ENCODE measurements at places on chromosomes 1 and 21.

DNA sequence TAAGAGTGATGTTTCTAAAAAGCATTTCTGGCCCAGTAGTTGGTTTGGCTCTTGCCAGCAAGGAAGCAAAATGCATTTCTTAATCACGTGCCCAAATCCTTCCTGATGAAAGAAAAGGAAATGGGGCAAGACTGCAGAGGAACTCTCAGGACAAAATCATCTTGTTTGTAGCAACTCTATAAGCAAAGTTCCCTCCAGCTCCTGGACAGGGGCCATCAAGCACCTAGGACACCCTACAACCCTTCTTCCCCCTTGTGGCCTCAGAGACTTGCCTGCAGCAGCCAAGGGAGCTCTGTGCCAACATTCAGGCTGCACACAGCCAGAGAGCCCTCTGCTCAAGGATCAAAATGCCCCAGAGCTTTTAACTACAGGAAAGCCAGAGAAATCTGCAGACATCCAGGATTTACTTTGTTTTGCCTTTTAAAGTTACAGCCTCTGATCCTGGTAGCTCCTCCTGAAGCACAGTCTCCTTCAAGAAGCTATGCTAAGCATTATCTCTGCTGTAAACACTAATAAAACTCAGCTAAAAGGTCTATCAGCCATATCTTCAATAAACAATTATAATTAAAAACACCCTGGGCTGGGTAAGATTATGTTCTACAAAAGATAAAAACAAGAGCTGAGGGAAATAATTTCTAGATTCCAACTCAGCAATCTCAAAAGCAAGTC lies 105.0 kb downstream of the KIAA0319L start:
- DNase-seq: peak; percentile 65

DNA sequence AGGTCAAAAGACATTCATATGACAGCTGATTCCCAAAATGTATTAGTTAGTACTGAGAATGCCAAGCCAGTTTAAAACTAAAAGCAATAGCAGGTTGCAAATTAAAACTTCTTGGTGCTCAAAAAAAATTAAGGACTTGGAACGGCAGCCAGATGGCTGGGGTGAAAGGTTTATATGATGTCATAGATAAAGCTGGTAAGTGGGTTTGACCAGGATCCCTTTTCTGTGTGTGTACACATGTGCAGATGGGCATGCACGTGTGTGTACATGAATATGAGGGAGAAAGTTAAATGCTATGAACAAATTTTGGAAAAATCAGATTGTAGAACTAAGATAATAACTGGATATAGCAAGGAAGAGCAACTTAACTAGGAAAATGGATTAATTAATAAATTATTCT lies 39.1 kb upstream of the DPH5 start:
- no peak for DNase-seq

DNA sequence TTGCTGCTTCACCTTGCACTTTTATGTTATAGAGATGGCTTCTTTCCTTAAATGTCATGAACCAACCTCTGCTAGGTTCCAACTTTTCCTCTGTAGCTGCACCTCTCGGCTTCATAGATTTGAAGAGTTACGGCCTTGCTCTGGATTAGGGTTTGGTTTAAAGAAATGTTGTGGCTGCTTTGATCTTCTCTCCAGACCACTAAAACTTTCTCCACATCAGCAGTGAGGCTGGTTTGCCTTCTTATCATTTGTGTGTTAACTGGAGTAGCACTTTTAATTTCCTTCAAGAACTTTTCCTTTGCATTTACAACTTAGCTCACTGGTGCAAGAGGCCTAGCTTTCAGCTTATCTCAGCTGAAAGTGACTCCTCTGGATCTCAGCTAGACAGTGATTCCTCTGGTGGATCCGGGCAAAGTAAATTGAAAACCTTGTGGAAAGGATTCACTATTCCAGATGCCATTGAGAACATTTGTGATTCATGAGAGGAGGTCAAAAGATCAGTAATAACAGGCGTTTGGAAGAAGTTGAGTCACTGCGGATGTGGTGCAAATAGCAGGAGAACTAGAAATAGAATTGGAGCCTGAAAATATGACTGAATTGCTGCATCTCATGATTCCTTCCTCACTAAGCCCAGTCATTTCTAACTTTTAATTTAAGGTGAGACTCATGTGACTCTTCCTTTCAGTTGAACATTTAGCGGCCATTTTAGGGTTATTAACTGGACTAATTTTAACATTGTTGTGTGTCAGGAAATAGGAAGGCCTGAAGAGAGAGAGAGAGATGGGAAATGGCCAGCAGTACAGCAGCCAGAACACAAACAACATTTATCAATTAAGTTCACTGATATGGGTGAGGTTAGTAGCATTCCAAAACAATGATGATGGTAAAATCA lies 16.2 kb upstream of the RGS1 start:
- DNase-seq: peak; percentile 98

GRCh38 chr1:185636848-185637247 lies 97.3 kb upstream of the HMCN1 start:
- DNase-seq: no peak

GRCh38 chr1:215710036-215710898 lies 143.2 kb downstream of the KCTD3 start:
- DNase-seq: peak; percentile 56

DNA sequence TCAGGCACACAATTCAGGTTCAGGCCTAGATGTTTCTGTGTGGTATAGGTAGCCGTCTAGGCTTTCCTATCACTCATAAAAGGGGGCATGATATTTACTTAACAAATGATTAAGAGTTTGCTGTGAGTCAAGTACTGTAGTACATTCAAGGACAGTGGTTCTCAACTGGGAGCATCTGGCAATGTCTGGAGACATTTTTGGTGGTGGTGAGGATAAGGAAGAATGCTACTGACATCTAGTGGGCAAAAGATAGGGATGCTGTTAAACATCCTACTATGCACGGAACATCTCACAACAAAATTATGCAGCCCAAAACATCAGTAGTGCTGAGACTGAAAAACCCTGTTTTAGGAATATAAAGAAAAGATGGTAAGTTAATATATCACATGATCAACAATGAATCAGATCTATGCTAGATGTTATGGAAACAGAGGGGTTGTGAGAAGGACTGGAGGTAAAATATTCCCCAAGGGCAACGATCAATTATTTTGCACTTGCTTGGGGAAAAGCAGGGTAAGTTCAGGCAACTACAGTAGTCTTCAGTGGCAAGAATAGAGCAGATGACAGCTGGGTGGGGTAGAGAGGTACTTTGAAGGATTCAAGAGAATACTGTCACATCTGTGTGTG lies 4.9 kb downstream of the DNTTIP2 start:
- DNase-seq: peak; percentile 66

DNA sequence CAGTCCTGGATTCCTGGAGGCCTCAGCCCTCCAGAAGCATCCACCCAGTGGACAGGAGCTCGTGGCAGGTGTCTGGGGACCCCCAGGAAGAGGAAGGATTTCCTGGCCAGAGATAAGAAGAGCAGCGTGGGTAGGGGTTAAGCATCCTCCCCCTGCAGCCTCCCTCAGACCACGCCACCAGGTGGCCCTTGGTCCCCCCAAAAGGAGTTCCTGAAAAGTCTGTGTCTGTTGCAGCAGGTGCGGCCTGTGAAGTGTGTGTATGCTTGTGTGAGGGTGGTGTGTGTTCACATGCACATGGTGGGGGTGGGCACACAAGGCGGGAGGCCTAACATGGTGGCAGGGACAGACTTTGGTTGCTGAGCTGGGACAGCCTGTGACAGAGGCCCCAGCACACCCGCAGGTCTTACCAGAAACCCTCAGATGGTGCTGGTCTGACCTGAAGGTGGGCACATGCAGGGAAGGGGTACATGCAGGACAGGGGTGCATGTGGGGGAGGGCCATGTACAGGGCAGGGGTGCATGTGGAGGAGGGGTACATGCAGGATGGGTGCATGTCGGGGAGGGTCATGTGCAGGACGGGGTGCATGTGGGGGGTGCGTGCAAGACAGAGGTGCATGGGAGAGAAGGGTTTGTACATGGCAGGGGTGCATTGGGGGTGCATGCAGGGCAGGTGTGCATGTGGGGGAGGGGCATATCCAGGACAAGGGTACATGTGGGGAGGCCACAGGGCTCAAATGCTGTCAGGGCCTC lies 18.2 kb upstream of the RUNX3 start:
- no peak for DNase-seq

DNA sequence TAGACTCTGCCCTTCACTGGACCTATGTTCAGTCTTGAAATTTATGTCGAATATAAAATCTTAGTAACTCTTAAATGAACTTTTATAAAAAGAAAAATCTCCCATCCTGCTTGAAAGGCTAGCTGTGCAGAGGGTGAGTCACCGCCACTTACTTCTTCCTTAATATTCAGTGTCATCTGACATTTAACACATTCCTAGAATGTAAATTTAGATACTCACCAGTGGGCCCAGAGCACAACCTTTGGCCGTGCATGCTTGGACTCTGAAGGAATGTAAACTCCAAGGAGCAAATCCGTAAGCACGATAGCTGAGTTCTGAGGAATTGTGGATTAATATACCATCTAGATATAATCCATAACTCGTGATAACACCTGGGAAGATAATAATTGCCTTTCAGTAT lies 403.3 kb downstream of the KCTD3 start:
- DNase-seq: peak; percentile 43

- peak; percentile 33 for DNase-seq
Observed at GRCh38 chr1:227072991-227073390, 132.9 kb downstream of the COQ8A start.

GRCh38 chr1:170377896-170378634 lies 153.9 kb upstream of the GORAB start:
- no peak for DNase-seq

GRCh38 chr1:223531742-223532341 lies 133.7 kb downstream of the CAPN8 start:
- DNase-seq: peak; percentile 23

GRCh38 chr1:180598333-180598974 lies 33.4 kb upstream of the XPR1 start:
- DNase-seq: no peak

DNA sequence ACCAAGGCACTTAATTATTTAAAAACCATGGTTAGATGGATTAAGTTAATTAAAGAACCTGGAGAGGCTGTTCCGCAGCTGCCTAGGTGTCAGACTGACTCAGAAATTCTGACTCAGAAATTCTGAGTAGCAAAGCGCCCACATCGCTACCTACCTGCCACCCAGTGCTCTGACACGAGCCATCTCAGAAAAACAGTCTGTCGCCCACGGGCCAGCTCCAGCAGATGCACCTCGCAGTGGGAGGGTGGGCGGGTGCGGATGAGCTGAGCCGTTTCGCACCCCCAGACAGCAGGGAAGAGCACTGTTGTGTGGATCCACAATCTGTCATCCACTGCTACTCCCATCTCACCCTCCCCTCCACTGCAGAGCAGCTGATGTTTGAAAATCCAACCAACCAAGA lies 13.5 kb downstream of the KCNK1 start:
- DNase-seq: no peak

DNA sequence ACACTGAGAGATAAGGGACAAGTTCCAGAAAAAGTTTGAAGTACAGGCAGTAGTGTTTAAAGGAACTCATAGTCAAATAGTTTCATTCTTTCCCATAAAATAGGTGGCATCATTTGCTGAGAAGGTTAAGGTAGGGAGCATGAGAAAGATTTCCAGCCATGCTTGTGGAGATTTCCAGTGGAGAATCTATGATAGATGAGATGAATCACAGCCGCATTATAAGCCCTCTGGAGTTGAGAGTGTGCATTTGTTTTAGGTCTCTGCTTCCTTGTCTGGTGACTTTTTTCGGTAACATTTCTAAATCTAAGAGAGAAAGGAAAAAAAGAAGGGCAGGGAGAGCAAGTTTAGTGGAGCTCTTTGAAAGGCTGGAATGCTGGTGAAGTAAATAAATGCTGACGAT lies 108.7 kb downstream of the DISP1 start:
- DNase-seq: peak; percentile 60

DNA sequence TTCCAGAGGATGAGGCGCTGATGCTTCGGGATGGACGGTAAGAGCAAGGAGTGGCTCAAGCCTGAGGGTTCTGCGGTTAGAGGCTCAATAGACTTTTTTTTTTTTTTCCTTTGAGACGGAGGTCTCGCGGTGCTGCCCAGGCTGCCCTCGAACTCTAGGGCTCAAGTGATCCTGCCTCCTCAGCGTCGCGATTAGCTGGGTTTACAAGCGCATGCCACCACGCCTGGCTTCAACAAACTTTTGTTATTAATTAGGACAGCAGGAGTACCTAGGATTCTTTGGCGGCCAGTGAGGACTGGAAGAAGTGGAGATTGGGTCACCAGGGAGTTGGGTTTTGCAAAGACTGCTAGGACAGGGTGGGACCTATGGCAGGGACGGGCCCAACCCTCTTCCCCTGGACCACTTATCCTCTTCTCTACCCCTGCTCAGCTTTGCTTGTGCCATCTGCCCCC lies 587 bp downstream of the SCNM1 start:
- DNase-seq: peak; percentile 88

- DNase-seq: no peak
Observed at GRCh38 chr1:164673584-164674214, 114.7 kb downstream of the PBX1 start.

GRCh38 chr1:166471359-166471758 lies 304.6 kb upstream of the FAM78B start:
- no peak for DNase-seq

All from mesenchymal stem cell (in vitro differentiated cells and primary cell).